Endothelial cell (in vitro differentiated cells): ENCODE measurements at places on chromosomes 16 and 17.

GRCh38 chr17:51611585-51611984, 351.2 kb downstream of the UTP18 start:
- DNase-seq = peak; percentile 17

- no peak for DNase-seq
These were observed 3.1 kb upstream of the ADORA2B start for GRCh38 chr17:15941781-15942180.

DNA sequence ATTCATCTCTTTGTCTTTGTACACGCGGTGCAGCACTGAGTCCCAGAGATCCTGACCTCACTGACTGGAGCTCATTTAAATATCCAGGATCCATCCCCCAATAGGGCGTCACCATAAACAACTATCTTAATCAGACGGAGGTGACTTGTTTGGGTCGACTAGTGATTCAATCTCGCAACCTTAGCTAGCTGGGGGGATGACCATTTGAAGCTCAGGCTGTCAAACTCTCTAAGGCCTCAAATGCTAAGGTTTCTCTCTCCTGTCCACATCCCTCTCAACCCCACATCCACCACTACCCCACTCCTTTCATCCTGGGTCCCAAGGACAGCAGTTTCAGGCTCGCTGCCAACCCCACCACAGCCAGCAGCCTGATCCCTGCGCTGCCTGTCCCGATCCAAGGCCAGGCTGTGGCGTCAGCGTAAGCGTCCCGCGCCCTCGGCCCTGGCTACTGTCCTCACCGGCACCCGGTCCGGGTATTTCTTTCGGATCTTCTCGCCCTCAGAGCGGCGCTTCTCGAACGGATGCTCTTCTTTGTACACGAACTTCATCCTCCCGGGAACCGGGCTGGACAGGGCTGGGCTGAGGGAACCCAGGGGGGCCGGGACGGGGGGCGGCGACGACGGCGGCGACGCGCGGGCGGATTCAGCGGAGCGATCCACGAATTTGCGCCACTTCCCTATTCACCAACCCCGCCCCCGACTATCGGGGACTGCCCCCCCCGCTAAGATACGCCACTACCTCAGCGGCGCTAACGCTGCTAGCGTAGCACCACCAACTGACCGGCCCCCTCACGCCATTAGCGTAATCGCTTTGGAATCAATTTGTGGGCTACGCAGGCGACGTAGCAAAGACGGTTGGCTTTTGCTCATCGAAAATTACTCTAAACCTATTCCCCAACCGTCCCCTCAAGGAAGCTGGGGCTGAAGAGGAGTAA, at the start of gene GABARAP:
Gene GABARAP, minus strand, starts transcription at position 667 of the 934 bp plus-strand sequence. Its CDS starts 119 bp downstream, at position 548.
- peak; percentile 92 for DNase-seq

- DNase-seq = no peak
These were observed 76.8 kb upstream of the CIBAR2 start for GRCh38 chr16:85188822-85189672.

DNA sequence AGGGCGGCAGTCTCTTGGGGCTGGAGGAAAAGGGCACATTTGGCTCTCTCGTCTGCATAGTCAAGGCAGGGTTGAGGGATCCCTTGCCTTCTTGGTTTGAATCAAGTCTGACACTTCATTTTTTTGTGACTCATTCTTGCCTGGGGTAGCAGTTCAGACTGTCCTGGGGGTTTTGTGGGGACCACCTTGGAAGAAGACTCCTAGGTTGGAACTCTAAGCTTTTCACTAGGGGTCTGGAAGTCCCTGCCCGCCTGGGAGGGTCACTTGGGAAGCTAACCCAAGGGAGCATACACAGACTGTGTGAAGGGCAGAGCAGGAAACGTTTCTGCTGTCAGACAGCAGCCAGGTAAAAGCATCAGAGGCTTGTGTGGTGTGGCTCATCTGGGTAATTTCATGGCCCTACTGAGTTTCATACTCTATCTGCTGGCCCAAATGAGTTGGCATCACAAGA, 11.3 kb downstream of the YPEL2 start:
- no peak for DNase-seq

- no peak for DNase-seq
These were observed 130.1 kb upstream of the COX10 start for GRCh38 chr17:13939222-13939621.
